Activated CD4-positive, CD25-positive, alpha-beta regulatory T cell treated with anti-CD3 and anti-CD28 coated beads, Interleukin-2, amount 50 U/mL, for 72 hours (primary cell): ENCODE measurements at places on chromosomes 6 and 20.

DNA sequence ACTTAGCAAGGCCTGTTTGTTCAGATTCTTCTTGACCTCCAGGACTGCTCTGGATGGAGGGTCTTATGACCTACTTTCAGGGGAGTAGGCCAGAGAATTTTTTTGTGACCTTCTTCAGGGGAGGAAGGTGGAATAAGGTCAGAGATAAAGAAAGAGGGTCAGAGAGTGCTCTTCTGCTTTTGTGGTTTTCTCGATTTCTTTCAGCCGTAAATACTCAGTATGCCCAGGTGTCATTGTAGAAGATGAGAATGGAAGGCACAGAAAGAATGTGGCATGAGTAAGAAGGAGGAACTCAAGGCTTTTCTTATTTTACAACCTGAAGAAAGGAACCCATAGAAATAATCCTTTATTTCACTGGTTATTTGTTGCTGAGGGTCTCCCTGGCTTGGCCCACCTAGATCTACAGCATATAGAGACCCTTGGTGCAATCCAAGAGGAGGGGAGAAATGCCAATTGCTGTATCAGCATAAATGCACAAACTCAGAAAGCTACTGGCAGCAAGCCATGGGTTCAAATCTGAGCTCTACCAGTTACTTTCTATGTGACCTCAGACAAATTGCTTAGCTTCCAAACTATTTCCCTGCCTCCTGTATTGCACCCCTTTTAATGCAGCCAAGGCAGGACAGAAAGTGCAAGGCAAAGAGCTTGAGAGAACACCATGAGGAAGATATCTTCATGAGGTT lies 68.0 kb downstream of the OLIG3 start:
- no peak for DNase-seq

DNA sequence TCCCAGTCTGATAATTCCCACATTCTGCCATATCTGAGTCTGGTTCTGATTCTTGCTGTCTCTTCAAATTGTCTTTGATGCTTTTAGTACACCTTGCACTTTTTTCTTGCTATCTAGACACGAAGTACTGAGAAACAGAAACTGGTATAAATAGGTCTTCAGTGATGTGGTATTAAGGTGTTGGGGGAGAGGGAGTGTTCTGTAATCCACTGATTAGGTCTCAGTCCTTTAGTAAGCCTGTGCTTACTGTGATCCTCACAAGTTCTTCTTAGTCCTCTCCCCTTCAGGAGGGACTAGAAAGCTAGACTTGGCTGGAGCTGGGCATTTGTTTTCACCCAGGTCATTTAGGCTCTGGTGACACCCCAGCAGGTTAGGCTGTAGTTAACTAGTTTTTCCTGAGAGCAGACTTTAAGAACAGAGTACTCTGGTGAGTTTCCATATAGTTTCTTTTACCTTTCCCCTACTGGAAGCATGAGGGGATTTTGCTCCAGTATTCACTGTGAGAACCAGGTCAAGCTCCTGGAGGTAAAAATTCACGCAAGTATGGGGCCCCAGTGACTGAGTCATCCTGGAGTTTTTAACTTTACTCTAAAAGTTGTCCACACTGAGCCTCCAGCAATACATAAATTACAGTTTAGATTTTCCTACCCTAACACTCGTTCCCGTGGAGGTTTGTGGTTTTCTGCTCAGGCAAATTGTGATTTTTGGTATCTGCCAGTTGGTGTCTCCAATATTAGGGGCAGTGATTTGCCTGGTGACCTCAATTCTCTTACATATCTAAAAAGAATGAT lies 154.6 kb downstream of the CDKAL1 start:
- DNase-seq = no peak

GRCh38 chr6:41488433-41489119 lies 57.6 kb upstream of the FOXP4 start:
- DNase-seq = no peak

GRCh38 chr20:8780915-8781314 lies 288.0 kb upstream of the PLCB4 start:
- no peak for DNase-seq

DNA sequence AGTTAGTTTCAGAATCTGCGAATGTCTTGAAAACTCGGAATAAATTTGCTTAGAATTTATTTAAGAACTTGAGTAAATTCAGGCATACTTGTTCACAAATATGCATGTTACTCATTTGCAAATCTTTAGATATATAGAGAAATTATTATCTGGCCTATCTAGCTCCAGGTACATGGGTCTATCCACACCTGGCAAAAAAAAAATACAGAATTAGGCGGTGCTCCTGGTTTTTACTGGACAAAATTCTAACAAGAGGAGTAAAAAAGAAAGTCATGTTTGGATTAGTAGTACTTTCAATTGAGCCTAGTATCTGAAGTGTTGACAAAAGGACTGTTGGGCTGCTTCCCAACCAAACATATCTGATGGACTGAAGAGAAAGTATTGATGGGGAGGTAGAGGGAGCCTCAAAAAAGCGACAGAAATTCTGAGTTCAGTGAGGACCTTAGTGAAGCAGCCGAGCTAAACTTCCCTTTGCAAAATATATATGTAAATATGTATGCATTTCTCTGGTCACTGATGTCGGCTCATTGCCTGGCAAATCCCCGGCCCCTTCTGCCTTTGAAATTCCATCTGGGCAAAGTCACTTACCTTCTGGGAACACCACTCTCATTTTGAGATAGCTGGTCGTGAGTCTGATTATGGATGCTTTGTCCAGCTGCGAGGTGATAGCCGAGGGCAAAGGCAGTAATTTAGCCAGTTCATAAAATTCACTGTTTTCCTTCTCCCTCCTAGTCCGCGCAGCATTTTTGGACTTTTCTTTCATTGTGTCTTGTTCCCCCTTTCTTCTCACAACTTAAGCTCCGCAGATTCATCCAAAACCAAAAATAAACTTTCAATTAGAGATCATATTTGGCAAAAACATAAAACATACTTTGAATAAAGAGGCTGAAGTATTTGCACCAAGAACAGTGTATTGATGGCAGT lies 1.8 kb downstream of the SIM1 start:
- DNase-seq = no peak
